ENCODE measurements at places on chromosomes 16 and 17. TPM values are rescaled to one million over a fixed set of nuclear protein-coding genes. Genes with fewer than 3 reads are reported as not detected.
A peak's percentile ranks its signal among the peaks of the same experiment; 100 is the strongest.

- DNase-seq: no peak
Observed at GRCh38 chr17:13005530-13005929, 12.3 kb downstream of the ELAC2 start.

DNA sequence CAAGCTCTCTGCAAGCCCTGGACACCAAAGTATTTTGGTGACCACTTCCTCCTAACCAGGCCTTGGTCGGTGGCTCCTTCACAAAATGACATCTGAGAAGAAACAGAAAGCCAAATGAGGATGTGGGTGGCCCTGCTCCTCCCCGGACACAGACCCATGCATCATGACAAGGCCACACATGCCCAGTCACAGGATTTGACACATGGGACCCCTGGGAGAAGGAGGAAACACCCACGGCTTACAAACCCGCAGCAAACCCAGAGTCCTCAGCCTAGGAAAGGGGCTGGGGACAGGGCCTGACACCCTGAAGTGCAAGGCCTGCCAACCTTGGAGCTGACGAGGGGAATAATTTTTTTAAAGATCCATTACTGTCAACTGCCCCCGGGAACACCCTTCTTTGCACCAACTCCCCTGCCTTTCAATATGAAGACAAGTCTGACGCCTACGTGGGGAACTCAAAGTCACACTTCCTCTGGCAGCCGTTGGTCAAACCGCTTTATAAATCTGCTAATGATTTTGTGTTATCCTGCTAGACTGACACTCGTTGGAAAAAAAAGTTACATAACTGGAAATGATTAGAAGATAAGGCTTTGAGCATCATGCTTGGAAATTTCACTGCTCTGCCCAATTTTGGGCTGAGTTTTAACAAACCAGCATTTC lies 41.3 kb downstream of the GAS7 start:
- DNase-seq: peak; percentile 53

GRCh38 chr16:54341892-54342776 lies 55.5 kb upstream of the IRX3 start:
- no peak for DNase-seq

ADAD2 gene
- not detected for polyA plus RNA-seq

Data from CD8-positive, alpha-beta memory T cell (primary cell).